ENCODE measurements at places on chromosomes 13 and 19.

DNA sequence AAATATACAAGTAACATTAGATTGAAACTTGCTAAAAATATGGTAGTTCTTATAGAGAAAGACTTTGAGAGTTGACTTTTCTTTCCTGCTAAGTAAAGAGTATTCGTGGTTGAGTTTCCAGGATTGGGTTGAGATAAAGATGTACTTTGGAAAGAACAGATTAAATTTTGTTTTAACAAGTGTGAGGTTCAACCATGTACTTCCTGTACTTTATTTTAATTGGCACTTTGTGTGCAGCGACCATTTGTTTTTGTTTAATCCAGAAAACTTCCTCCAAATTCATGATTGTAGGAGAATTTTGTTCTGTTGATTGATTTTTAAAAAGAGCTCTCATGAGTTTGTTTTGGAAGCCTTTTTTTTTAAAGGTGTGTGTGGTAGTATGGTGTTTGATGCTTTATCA lies 46.9 kb downstream of the PAN3 start:
- DNase-seq = no peak

DNA sequence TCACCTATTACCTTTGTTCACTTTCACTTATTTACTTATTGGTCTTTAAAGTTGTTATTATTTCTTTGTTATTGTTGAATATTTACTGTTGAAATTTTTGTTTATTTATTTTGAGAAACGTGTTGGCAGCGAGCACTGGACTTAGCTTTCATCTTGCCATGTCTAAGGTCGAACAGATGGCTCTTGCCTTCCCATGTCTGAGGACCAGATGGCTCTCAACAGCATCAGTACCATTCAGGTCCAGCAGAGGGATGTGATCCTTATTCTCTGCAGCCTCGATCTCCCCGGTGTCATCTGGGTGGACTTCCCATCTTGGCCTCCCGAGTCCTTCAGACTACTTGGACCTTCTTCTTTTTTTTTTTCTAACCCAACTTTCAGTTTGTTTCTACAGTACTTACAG lies 1437.6 kb downstream of the UQCRFS1 start:
- no peak for DNase-seq

GRCh38 chr19:51568456-51568855 lies 2.6 kb upstream of the ZNF175 start:
- DNase-seq = no peak

DNA sequence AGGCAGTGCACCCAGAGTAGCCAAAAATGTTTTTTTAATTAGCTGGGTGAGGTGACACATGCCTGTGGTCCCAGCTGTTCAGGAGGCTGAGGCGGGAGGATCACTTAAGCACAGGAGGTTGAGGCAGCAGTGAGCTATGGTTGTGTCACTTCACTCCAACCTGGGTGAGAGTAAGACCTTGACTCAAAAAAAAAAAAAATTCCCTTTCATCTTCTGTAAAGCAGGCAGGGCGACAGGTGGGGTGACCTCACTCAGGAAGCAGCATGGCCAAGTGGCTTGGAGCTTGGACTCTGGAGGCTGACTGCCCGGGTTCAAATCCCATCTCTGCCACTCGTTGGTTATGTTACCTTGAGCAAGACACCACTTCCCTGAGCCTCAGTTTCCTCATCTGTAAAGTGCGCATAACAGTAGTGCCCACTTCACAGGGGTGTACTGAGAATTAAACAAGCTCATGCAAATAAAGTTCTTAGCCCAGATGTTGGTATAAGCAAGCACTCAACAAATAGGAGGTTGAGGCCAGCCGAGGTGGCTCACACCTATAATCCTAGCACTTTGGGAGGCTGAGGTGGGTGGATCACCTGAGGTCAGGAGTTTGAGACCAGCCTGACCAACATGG lies 48.3 kb downstream of the MAP4K1 start:
- no peak for DNase-seq

All from posterior cingulate gyrus (tissue), 11 donors.